ENCODE measurements at places on chromosomes 1 and 21. TPM values are rescaled to one million over a fixed set of nuclear protein-coding genes. Genes with fewer than 3 reads are reported as not detected.

DNA sequence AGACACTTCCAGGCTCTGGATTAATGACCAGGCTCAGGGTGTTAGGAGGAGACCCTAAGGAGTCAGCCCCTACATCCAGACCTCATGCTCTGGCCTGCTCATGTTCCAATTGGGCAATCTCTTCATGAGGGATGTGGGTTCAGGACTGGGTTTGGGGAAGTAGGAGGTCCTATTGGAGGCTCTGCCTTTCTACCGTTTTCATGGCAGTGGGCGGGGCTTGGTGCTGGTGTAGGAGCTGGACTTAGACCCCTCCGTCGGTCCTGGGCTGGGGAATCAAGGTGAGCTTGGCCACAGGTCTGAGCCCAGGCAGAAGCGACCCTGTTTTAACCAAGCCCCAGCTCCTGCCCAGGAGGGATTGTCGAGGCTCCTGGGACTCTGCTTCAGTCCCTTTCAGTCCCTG is 123.4 kb downstream of the PRDM16 start:
- DNase-seq, result no peak

- no peak for DNase-seq
Measured at GRCh38 chr21:39115576-39116235, 67.5 kb downstream of the PSMG1 start.

- DNase-seq, result no peak
Measured at GRCh38 chr1:43048601-43049011, 89.9 kb upstream of the SLC2A1 start.

DNA sequence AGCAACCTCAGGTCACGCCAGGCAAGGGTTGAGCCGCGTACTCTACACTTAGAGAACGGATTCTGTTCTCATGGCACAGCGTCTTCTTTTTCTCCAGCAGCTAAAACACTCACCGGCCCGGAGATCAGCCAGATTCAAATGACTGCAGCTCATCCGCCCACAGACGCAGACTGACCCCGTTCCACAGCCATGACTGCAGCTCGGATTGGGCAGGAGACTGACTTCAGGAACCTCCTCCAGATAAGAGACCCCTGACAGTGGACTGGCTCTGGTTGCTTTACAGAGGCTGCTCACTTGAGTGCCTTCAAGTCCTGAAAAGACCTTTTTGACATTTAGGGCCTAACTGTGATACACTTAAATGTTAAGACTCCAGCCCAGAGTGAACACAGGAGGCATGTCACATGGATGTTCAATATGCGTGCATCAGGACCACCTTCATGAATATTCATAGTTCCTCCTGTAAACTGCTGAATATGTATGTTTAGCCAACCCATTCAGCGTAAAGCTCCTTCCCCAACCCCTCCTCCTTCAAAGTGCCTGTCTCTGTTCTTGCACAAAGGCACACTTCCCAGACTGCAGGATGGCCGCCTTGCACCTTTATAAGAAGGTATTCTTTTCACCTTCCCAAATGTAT is 42.6 kb downstream of the BACE2 start:
- DNase-seq, result no peak

DNA sequence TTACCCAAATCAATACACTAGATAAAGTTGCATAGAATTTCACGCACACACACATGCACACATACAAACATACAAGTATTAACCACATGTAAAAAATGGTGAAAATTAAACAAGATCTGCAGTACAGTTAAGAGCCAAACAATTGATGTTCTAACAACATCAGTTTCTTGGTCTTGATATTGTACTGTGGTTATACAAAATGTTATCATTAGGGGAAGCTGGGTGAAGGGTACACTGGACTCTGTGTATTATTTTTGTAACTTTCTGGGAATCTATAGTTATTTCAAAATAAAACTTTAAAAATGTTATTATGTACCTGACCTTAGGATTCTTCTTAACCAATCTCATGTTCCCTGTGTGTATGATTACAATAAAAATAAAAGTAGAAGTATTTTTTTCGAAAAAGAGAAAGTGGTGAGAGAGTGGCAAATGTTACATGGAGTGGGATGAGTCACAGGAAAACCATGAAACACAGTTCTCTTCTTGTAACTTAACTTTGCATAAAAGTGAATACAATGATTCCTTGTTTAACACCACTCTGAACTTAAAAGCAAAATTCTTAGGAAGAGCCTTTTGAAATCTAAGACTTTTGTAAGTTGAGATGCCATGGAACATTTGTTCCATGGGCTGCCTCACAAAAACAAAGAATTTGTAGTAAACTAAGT is 101.6 kb upstream of the RUNX1 start:
- DNase-seq, result no peak

EXO1 gene
- 0.34 TPM for total RNA-seq

DNA sequence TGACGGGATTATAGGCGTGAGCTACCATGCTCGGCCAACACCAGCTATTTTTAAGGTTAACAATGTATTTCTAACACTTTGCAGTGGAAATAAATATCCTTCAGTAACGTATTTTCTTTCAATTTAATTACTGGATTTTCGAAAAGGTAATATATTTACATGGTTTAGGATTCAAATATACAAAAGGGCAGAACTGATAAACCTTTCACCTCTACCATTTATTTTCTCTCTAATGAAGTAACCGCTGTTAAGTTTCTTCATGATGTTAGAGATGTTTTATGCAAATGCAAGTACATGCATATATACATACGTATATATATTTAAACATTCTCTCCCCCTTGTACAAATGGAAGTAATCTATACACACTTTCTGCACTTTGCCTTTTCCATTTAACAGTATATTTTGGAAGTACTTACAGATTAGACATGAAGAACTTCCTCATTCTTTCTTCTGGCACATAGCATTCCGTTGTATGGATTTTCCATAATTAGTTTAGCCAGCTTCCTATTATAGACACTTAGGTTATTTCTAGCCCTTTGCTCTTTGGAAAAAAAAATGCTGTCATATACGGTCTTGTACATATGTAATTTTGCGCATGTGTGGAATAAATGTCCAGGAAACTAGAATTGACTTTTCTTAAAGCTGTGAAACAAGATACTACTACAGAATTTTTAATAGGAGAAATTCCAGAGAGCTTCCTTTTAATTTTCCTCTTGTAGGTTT is 14.9 kb upstream of the HJV start:
- no peak for DNase-seq

DNA sequence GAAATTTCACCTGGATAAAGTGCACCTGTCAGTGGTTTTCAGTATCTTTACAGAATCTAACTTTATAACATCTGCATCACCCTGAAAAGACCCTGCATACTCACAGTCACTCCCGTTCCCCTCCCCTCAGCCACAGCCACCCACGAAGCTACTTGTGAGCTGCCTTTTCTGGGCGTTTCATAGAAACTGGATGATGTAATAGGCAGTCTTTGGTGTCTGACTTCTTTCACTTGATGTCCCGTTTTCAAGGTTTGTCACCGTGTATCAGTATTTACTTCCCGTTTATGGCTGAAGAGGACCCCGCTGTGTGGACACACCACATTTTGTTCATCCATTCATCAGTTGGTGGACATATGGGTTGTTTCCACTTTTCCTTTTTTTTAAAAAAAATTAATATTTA is 47.8 kb upstream of the LRRC3 start:
- DNase-seq, result no peak

- no peak for DNase-seq
Measured at GRCh38 chr1:56924116-56924515, 41.7 kb downstream of the C8B start.

GRCh38 chr1:156765666-156766065 is 1.7 kb upstream of the PRCC start:
- no peak for DNase-seq

DNA sequence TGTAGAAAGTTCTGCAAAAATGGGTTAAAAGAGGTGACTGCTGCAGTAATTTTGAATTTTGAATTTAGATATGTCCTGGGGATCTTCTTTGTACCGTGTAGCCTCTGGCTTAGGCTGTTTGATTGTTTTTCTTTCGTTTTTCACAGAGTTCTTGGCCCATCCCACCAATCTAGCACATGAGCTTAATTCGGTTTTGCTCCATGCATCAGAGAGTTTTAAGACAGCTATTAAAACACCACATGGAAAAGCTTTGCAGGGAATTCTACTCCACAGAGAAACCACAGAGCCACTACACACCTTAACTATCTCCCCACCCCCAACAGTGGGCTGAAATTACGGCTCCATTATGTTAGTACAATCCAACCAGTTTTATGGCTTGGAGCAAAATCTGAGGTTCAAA is 25.5 kb downstream of the SPAG17 start:
- no peak for DNase-seq

DNA sequence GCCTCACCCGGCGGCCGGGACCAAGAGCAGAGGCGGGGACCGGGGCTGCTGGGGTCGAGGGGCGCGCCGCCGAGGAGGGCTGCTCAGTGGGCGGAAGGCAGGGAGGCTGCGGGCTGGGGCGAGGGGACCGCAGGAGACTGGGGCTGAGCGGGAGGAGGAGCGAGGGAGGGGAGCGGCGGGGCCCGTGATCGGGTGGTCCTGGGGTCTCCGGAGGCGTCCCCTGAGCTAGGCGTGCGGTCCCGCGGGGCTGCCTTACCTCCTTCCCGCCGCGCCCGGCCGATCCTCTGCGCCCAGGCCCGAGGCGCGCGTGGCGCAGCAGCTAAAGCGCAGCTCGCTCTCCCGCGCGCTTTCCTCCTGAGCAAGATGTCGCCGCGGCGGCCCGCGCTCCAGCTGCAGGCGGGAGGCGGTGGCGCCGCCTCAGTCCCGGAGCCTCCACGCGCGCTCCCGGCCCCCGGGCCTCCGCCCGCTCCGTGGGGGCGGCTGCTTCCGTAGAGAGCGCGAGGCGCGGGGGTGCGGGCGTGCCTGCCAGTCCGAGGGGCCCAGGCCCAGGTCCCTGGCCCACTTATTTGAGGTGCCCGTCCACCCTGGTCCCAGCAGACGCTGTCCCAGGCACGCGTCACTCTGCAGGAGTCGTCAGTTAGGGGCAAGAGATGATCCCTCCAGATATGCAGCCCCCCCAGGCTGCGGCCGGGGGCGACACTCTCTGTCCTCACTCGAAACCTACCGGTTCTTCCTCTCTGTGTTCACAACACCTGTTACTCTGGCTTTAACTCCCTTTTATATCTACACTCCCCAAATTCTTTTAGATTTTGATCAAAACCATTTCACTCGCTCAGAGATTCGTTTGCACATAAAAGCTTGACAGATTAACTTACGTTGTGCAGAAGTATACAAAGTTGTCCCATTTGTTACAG is at the start of gene CCSAP:
Gene CCSAP (minus strand): TSS at position 392 of the 914 bp plus-strand sequence. CDS start 582 bp downstream, outside the sequence.
- peak; percentile 82 for DNase-seq

OVAAL gene
- not detected for total RNA-seq

DNA sequence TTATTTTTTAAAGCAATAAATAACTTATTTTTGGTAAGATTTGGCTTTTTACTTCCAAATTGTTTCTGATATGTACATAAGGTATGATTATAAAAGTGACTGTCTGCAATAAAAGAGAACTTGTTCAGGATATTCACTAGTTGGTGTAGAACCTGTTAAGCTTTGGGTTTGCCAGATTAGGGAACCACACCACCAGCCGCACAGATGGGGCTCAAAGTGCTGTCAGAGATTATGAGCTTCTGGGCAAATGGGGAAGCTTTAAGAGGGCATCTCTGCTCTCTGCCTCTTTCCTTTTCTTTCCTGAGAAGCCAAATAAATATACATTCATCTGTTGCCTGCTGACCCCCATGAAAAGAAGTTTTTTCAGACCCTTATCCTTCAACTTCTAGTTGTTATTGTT is 25.4 kb downstream of the IVNS1ABP start:
- DNase-seq, result no peak

DNA sequence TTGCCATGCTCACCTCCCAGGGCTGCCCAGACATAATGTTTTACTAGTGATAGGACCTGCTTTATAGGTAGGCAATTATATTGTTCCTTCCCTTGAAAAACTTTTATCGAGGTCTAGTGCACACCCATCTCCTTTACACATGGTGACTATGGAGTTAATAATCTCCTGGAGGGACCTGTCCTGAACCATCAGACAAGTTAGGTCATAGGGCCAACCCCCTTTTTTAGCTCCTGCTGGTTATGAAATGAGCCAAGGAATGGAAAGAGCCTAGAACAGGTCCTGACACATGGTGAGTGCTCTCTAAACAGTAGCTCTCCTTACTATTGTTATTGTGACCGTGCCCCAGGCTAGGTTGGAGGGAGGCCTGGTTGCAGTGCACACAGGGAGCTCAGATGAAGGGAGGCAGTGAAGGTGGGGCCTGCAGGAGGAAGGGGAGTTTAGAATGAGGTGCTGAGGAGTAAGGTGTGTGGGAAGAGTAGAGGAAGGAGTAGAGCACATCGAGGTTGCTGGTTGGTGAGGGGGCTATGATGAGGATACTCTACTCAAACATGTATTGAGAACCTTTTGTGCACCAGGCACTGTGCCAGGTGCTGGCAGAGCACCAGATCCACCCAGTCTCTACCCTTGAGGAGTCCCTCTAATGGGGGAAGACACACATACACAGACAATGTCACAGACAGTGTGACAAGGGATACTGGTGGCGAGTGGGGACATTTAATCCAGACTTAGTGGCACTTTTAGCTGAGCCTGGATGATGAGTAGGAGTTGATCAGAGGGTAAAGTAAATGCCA is 14.1 kb upstream of the LMNA start:
- no peak for DNase-seq

ITLN1 gene
- 0.19 TPM for total RNA-seq
